Naive thymus-derived CD8-positive, alpha-beta T cell (primary cell): ENCODE measurements at places on chromosomes 11 and 22. TPM values are rescaled to one million over a fixed set of nuclear protein-coding genes. Genes with fewer than 3 reads are reported as not detected.

CAPN5 gene
- 9.5 TPM for total RNA-seq

BIRC3 gene
- total RNA-seq, result 97.7 TPM

INPP5J gene
- 0.47 TPM for total RNA-seq

NRGN gene
- total RNA-seq, result 0.68 TPM

OR52E2 gene
- total RNA-seq, result not detected

RIMBP3B gene
- total RNA-seq, result 0.80 TPM

- DNase-seq, result no peak
These were observed 8.0 kb upstream of the SEC14L4 start for GRCh38 chr22:30513462-30513861.

DNA sequence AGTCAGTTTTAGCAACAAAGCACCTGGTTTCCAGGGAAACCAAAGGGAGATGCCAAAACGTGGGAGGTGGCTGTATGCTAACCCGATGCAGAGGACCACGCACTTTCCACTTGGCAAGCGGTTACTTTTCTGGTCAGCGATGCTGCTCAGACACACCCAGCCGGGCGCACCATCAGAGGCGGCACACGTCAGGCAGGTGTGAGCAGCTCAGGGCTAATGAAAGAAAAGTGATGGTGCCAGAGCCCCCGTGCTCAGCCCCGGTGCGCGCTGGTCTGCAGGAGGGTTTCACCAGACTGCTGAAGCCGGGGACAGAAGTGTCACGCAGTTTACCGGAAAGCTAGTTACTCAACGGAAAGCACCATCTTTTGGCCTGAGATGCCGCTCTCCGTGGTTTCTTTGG is 5.7 kb downstream of the LTO1 start:
- no peak for DNase-seq

DNA sequence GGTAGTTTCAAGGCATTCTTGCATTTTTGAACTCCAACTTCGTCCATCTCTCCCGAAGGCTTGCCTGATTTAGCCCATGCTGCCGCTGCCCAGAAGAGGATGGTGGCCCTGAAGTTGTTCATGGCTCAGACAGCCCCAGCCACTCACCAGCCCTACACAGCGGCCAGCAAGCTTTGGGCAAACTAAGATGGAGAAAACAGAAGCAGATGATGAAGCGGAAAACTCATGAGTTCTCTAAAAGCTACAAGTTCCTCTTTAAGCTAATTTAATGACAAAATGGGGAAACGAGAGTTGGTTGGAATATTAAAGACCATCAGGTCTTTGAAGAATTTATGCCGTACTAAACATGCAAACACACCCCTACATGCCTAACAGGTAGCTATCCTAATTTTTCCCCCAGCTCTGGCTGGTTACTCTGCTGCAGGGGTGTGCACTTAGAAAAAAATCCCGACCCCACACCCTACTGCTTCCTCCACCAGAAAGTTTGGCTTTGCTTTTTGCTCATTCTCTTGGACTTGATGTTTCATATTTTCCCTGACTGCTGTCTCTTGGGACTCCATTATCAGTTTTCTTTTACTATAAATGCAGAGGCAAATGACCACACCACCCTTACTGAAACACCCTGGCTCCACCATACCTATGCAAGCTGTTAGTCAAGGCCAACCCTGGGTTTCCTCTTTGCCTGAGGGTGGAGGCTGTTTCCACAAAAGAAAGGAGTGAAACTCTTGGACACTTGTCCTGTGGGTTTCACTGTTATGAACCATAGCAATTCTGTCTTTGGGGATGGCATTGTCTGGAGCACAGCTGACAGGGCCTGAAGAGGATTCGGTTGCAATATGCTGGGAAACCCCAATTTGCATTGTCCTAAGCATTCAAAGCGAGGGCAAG is at the start of gene MPEG1:
TSS of gene MPEG1 (minus strand) at position 184 of the 888 bp plus-strand sequence. CDS start at position 122, 62 bp downstream.
- DNase-seq, result no peak
